ENCODE measurements at places on chromosomes 7 and 10.
A peak's percentile ranks its signal among the peaks of the same experiment; 100 is the strongest.

DNA sequence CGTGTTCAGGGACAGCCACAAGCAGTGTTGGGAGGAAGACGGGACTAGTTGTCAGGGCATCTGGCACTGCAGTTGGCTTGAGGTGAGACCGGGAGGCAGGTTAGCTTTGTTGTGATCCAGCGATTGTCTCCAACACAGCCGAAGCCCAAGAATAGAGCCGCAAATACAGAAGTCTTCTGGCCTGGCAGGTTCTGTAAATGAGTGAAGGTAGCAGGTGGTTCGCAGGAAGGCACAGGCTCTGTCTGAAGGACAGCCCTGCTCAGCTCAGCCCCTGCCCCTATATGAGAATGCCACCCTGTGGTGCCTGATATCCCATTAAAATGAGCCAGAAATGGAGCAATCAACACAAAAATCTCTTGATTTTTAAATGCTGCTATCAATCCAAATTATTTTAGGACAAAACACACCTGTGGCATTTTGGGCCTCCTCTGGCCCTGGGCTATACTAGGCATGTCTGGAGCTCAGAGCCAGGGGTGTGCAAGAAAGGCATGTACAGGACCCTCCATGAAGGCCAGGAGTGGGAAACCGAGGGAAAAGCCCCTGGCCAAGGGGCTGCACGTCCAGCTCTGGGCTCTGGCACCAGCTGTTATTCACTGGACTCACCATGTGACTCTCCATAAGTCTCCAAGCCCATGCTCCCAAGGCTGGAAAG is 11.2 kb upstream of the C10orf71 start:
- no peak for DNase-seq

GRCh38 chr10:16686054-16686902 is 130.9 kb downstream of the RSU1 start:
- DNase-seq: peak; percentile 68

DNA sequence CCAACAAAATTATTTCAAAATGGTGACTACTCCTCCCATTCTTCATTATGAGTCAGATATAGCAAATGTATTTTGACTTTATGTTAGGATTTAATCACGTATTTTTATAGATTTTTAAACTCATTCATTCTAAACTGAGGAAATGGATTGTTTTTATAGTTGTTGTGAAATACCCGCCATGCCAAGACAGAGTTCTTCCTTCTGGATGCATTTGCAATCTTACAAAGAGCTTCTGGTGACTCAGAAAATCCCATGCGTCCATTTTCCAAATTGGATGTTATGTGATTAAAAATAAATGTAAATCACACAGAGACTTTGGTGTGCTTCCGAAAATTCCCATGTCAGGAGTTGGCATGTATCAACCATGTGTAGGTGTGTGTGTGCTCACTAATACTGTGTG is 179.3 kb downstream of the TRIL start:
- DNase-seq: no peak

DNA sequence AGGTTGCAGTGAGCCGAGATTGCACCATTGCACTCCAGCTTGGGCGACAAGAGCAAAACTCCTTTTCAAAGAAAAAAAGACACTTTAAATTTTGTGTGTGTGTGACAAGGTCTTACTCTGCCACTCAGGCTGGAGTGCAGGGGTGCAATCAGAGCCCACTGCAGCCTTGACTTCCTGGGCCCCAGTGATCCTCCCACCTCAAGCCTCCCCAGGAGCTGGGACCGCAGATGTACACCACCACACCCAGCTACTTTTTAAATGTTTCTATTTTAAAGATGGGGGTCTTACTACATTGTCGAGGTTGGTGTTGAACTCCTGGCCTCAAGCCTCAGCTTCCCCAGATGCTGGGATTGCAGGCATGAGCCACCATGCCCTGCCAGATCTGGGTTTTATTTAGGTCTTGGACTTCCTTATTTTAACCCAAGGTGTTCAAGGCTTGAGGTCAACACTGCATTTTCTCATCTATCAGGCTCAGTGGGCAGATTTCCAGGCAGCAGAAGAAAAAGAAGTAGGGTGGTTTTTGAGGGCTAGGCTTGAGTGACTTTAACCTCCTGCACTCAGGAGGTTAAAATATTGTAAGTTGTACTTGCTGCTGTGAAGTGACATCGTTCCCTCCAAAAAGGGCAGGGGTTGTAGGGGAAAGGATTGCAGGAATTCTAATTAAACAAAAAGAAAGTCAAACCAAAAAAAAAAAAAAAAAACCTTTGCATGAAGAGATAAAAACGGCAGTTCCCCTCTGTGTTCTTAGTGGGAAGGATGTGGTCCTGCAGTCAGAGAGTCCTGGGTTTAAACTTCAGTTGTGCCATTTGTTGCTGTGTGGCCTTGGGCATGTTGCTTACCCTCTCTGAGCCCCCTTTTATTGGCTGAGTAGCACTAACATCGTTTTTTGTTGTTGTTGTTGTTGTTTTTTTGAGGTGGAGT is 71.5 kb downstream of the CARD11 start:
- DNase-seq: no peak

DNA sequence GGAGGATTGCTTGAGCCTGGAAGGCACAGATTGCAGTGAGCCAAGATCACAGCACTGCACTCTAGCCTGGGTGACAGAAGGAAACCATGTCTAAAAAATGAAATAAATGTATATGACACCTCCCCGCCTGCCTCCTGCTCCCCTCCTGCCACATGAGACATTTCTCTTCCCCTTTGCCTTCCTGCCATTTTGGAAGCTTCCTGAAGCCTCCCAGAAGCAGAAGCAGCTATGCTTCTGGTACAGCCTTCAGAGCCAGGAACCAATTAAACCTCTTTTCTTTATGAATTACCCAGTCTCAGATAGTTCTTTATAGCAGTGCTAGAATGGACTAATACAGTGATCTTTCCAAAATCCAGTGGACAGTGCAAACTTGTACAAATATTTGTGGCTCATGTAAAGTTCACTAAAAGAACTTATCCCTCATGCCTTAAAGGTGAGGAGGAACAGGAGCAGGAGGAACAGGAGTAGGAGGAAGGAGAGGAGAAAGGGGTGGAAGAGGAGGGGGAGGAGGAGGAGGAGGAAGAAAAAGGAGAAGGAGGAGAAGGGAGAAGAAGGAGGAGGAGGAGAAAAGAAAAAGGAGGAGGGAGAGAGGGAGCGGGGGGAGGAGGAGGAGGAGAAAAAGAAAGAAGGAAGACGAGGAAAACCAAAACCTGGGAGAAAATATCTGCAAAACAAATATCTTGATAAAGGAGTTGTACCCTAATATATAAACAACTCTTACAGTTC is 2.8 kb upstream of the ABI1 start:
- no peak for DNase-seq

- DNase-seq: no peak
Observed at GRCh38 chr10:128022261-128023196, 103.7 kb downstream of the MKI67 start.

GRCh38 chr10:5666008-5666840 is at the start of gene ASB13:
Gene ASB13, minus strand, starts transcription at chr10:5666595. Its CDS starts 44 bp downstream, at chr10:5666551.
- peak; percentile 27 for DNase-seq

DNA sequence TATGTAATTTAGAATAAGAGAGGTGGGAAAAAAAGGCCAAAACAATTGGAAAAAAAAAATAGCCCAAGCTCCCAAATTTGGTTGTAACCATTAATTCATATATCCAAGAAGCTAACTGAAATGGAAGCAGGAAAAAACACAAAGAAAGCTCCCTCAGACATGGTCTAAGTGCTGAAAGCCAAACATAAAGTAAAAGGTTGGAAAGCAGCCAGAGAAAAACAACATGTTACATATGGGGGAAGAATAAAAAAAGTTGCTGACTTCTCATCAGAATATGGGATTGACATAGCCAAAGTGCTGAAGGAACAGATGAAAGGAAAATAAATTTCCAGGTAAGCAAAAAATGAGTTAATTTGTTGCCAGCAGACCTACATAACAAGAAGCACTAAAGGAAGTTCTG is 40.3 kb downstream of the PDZD8 start:
- no peak for DNase-seq

DNA sequence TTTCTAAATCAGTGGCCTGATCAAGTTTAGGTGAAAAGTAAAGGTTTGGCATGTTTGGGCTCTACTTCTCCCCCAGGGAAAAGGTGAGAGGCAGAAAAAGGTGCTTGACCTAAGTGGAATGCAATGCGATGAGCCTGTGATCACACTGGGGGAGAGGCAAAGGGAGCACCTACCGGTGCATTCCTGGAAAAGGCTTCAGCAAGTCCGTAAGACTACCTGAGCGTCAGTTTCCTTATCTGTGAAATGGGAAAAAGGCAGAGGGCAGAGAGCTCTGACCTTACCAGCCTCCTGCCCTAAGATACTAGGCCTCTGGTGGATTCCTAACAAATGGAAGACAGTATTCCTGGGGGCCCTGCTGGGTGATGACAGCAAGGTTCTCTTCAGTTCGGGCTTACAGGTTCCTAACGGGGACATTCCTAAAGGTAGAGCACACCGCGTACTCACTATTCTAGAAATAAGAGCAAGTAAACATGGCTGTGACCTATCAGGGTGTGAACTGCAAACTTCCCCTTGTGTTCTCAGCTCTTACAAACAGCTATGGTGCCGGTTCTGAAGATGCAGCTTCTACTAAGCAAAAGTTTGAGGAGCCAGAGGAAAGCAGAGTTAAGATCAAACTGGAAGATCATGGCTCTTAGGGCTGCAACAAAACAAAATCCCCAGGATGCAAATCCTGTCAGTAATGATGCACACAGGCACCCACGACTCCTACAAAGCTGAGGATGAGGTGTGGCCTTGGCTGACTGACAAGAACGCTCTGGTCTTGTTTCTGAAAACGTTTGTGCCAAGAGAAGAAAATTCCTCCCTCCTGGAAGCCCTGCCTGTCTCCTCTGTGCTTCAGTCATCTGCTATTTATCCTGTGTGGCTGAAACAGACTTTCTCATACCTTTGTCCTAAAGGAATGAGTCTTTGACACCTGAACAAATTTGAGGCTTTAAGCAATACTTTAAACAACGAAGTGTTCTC is 13.3 kb upstream of the ACSL5 start:
- no peak for DNase-seq

DNA sequence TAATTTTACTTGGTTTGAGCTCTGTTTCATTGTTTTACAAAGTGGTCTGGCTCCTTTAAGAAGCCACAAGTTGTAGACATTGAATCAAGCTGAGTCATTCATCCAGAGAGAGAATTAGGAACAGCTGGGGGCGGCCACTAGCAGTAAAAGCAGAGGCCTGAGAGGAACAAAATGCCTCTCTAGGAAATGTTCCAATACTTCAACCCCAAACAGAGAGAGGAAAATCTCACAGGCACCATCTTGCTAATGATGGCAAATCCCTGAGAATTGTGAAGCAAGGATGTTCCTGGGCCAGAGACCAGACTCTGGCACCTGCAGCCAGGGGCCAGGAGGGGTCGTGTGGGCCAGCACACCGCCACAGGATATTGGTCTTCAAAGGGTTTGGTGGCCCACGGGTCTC is 26.5 kb upstream of the TRIL start:
- no peak for DNase-seq

DNA sequence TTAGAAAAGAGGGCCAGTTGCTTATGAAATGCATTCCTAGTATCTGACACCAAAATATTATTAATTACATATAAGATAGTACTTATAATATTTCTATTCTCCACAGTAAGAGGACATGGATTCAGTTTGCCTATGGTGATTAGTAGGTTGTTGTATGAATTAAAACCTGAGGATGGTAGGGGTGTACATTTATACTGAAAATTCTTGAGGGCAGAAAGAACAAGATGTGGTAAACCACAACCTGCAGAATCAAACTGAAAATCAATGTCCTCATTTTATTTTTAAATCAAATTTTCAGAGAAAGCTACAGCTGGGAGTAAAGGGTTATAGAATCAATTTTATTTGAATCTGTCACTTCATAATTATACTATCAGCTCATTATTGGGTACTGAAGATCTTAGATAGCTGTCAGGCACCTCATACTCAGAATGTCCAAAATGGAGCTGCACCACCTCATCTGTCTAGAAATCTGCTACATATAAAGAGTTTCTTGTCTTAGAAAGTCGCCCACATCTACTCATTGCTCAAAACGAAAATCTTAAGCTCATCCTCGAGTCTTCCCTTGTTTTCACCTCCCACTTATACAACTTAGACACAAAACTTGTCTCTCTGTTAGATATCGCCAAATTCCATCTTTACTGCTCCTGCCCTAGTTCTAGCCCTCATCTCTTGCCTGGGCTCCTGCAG is 65.4 kb downstream of the MYO3A start:
- no peak for DNase-seq

GRCh38 chr10:63414481-63415260 is 51.1 kb downstream of the JMJD1C start:
- DNase-seq: no peak

- peak; percentile 20 for DNase-seq
Observed at GRCh38 chr10:70940834-70941568, 52.6 kb upstream of the PCBD1 start.

Measured in NCI-H1092 treated with DMSO at 0.1 percent for 48 hours (cell line).